T-helper 22 cell (primary cell): ENCODE measurements at places on chromosomes 11 and 22.

DNA sequence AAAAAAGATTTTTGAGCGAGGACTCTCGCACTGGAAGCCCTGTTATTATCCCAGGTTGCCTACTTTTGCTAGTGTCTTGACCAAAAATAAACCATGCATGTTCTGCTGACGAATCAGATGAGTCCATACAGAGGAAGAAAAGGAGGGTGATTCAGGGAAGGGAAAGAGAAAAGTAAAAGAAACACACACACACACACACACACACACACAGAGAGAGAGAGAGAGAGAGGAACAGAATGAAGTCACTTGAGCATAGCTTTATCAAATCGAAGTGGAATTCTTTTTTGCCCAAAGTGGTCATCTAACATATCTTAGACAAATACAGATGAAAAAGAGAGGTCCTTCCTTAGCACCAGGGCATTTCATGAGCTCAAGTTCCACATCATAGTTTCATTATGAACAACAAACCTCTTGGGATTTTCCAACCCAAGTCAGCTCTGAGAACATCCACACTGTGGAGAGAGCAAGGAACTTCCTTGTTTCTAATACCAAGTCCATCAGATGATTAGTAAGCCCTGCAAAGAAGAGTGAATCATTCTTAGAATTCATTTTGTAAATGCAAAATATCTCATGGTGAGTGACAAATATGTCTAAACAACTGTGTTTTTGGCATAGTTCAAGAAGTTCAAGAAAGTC lies 7.7 kb upstream of the MMP12 start:
- no peak for DNase-seq

GRCh38 chr11:80816454-80816847 lies 1375.6 kb upstream of the TENM4 start:
- DNase-seq: no peak

- DNase-seq: no peak
Measured at GRCh38 chr11:79019277-79019676, 421.6 kb downstream of the TENM4 start.

DNA sequence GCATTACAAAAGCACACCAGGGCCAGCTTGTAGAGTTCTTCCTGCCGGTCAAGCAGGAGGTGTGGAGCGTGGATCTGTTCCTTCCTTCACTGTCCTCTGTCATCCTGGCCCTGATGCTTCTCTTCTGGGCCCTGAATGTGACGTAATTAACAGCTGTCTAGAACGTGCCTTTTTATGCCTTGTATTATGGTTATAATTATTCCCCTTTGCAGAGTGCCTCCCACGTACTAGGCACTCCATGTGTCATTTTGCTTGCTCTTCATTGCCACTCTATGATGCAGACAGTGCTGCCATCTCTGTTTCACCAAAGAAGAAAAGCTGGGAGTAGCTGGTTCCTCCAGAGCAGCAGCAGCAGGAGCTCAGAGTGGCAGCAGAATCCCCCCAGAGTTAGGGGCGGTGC lies 132.1 kb upstream of the TTC12 start:
- DNase-seq: no peak

GRCh38 chr22:28143241-28143865 lies 224.3 kb upstream of the PITPNB start:
- no peak for DNase-seq

DNA sequence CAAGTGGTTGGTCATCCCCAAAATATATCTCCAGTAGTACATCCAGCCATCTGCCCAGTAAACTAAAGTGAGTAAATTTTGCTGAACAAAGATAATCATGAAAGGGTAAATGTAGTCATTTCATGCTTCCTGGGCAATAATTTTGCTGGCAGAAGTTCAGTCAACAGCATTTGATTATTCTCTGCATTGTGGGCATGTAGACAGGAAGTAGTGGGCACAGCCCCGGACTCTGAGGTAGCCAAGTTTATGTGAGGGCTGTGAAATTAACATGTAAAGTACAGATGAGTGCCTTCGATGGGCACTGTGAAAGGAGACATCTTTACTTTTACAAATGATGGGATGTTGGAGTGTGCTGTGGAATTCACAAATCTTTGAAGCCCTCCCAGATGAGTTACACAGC lies 312.2 kb upstream of the MTNR1B start:
- DNase-seq: no peak

GRCh38 chr11:120392793-120393192 lies 56.6 kb downstream of the ARHGEF12 start:
- no peak for DNase-seq

- DNase-seq: no peak
Measured at GRCh38 chr11:120425527-120425926, 86.0 kb upstream of the GRIK4 start.

- DNase-seq: no peak
Measured at GRCh38 chr22:38479096-38479837, 11.4 kb downstream of the KDELR3 start.

DNA sequence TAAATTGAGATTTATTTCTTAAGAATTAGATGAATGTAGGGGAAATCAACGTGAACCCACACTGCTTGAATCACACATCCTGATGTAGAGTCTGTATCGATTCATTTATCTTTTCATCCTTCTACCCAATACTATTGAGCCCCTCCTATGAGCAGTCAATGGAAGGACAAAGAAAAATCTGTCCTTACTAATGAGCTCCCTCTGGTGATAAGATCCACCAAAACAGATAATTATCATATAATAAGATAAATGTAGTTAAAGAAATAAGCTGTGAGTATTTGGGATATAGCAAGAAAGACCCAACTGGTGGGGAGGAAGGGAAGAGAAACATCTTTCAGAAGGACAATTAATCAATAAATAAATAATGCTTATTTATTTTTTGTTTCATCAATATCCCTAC lies 385.1 kb upstream of the CCDC90B start:
- DNase-seq: no peak

- no peak for DNase-seq
Measured at GRCh38 chr11:86740628-86741483, 59.5 kb upstream of the PRSS23 start.

DNA sequence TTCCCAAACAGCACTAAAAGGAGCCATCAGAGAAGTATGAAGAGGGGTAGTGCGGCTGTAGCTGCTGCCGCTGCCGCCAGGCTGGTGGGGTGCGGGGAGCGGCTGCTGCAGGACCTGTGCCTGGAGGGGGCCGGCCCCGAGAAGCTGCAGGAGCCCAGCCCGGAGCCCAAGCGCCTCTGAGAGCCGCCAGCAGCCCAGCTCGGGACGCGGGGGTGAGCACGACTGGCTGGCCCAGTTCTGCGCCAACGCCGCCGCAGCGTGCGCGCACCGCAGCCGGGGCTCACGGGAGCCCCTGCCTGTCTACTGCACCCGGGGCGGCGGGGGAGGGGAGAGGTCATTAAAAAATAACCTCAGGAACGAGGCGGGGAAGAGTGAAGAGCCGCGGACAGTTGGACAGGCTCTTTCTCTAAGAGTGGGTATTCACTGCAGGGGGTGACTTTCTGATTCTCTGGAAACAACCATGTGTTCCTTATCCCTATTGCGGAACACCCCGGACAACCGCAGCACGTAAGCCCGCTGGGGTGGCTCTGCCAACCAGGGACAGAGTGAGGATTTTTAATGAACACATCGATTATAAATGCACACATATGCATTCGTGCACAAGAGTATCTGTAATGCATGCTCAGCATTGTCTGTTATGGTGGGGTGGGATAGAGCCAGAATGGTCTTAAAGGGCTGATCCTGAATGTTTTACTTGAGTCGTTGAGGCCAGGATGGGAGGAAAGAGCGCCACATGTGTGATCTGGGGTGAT lies 453 bp downstream of the GAS2 start:
- no peak for DNase-seq

DNA sequence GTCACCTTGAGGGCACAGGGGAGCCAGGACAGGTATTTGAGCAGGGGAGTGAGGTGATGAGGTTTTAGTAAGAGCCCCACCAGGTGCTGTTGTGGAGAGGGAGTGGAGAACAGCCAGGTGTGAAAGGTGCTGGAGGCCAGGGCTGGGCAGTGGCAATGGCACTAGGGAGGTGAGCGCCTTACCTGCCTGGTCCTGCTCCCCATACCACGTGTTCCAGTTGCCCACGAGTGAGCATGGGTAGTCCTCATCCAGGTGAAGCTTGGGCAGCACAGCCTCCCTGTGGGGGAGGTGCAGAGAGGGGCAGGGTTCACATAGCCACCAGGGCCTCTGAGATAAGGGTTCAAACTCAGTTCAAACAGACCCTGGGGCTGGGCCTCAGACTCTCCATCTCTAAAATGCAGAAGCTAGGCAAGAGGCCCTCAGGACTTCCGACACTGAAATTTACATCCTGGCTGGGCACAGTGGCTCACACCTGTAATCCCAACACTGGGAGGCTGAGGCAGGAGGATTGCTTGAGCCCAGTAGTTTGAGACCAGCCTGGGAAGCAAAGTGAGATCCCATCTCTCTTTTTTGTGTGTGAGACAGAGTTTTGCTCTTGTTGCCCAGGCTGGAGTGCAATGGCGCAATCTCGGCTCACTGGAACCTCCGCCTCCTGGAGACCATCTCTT lies 11.8 kb downstream of the NIPSNAP1 start:
- DNase-seq: no peak

- no peak for DNase-seq
Measured at GRCh38 chr11:130600139-130600538, 151.7 kb downstream of the ADAMTS15 start.

- DNase-seq: no peak
Measured at GRCh38 chr11:58592760-58593472, 14.1 kb downstream of the ZFP91 start.

- DNase-seq: no peak
Measured at GRCh38 chr11:6637871-6638270, 17.7 kb downstream of the DCHS1 start.

DNA sequence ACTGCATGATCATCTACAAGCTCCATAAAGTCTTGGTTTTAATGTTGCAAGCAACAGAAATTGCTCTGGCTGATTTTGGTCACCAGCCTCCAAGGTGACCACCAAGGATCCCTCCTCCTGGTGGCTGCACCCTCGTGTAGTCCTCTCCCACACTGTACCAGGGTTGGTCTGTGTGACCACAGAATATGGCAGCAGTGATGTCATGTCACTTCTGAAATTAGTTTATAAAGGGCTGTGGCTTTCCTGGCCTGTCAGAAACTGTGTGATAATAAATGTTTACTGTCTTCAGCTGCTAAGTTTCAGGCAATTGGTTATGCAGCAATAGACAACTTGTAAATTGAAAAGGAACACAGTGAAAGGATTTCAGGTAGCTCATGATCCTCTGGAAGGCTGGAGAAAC lies 5.3 kb upstream of the PRDM11 start:
- DNase-seq: no peak

- no peak for DNase-seq
Measured at GRCh38 chr22:48488611-48489511, 1338.8 kb downstream of the BRD1 start.

DNA sequence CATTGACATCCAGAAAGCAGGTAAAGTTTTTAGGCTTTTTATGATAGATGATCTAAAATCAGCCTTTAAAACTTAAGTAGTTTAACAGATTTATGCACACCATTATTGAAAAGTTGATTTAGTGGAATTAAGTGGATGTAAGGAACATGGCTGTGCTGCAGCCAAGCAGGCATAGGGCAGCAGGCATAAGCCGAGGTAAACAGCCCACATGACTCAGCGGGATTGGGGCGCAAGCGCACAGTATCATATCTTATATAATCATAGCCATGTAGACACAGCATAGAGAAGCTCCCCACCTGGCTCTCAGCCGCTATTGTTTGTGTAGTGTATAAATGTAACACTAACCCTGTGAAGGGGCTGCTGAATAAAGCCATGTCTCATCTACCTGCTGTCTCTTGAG lies 157.5 kb downstream of the WNT11 start:
- no peak for DNase-seq

GRCh38 chr11:77125191-77125590 lies 2.9 kb upstream of the MYO7A start:
- no peak for DNase-seq

- no peak for DNase-seq
Measured at GRCh38 chr22:17684245-17684644, 45.7 kb downstream of the BCL2L13 start.

GRCh38 chr22:36454916-36455570 lies 26.4 kb downstream of the TXN2 start:
- peak; percentile 95 for DNase-seq

- no peak for DNase-seq
Measured at GRCh38 chr11:563066-563811, 2.5 kb downstream of the RASSF7 start.

GRCh38 chr11:75827562-75827961 lies 12.6 kb downstream of the UVRAG start:
- DNase-seq: no peak

DNA sequence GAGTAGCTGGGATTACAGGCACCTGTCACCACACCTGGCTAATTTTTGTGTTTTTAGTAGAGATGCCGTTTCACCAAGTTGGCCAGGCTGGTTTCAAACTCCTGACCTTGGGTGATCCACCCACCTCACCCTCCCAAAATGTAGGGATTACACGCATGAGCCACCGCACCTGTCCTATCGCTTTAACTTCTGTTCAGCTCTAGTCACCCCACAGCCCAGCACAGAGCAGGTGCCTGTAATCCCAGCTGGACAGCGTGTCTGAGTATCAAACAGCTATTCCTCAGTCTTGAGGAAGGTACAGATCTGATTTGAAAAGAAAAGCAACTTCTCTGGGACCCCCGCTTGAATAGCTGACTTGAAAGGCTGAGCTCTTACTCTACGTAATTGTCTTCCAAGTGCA lies 149.1 kb downstream of the CTTN start:
- no peak for DNase-seq

DNA sequence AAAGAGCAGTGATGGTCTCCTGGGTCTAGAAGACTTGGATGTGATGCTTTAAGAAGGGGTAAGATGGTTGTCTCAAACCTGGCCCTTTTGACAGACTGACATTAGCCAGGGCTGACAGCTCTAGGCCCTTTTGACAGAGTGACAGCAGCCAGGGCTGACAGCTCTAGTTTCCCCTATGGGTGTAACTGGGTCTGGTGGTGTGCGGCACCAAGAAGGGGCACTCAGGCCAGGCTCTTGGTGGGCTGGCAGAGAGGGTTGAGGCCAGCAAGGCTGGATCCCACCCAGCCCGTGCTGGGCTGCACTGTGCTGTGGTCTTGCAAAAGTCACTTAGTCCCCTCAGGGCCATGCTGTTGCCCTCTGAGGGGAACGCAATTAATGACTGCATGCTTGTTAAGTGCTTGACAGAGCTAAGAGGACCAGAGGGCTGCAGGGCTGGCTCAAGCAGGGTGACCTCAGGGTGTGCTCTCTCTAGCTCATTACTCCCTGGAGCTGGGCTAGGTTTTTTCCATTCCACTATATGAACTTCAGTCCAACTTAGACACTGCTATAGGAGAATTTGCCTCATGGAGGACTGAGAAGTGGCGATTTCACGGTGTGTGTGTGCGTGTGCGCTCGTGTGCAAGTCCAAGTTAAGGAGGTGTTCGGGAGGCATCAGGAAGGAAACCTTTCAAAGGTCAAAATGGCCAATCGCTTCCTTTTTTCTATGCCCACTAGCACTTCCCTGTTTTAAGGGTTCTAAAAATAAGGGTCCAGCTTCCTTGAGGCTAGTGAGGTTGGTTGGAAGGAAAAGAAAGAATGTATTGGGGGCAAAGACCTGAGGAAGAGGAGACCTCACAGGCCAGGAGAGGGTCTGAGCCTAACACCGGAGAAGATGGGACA lies 4.4 kb downstream of the UBASH3B start:
- DNase-seq: no peak

- DNase-seq: no peak
Measured at GRCh38 chr22:22924369-22925145, 36.9 kb downstream of the IGLL5 start.

- no peak for DNase-seq
Measured at GRCh38 chr11:77236901-77237300, 64.6 kb downstream of the GDPD4 start.
